ENCODE measurements at places on chromosomes 7 and 10.

DNA sequence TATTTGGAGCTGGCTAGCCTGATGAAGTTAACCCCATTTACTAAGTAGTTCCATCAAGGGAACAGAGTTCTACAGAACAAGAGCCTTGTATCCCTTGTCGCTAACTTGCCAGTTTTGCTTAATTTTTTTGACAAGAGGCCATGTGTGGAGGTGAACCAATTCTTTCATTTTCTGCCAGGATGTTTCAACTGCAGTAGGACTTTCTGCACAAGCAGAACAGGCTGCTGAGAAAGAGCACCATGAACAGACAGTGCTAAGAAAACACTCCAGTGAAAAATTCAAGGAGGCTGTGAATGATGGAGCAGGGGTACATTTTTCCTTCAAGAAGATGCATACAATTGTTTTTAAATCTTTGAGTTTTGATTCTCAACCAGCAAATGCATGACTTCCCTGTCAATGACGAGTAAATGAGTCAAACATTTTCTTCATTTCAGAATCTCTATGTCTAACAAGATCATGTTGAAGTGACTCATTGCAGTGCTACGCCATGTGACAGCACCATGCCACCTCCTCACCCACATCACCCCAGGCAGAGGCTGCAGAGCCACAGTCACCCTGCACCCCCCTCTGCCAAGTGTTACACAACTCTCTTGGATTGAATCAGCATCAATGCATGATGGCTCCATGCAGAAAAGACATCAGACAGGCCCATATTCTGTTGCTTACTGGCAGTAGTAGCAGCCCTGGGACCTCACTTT lies 193.1 kb downstream of the COBL start:
- no peak for DNase-seq

- DNase-seq = no peak
Observed at GRCh38 chr7:69749372-69749979, 151.2 kb downstream of the AUTS2 start.

- DNase-seq = no peak
Observed at GRCh38 chr7:41999736-42000283, 237.2 kb downstream of the GLI3 start.

DNA sequence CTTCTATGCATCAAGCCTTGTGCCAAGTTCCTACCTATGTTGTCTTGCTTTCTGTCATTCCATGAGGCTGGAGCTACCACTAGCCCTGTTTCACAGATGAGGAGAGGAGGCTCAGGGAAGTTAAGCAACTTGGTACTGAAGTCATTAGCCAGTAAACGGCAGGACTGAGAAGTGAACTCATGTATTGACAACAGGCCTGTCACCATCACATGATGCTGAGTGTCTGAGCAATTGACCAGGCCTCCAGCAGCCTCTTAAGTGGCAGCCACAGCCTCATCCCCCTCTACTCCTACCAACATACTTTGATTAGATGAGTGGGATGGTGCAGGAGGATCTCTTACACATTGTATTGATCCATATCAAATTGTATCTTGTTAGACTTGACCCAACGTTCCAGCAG lies 317.6 kb downstream of the GRID1 start:
- DNase-seq = no peak

DNA sequence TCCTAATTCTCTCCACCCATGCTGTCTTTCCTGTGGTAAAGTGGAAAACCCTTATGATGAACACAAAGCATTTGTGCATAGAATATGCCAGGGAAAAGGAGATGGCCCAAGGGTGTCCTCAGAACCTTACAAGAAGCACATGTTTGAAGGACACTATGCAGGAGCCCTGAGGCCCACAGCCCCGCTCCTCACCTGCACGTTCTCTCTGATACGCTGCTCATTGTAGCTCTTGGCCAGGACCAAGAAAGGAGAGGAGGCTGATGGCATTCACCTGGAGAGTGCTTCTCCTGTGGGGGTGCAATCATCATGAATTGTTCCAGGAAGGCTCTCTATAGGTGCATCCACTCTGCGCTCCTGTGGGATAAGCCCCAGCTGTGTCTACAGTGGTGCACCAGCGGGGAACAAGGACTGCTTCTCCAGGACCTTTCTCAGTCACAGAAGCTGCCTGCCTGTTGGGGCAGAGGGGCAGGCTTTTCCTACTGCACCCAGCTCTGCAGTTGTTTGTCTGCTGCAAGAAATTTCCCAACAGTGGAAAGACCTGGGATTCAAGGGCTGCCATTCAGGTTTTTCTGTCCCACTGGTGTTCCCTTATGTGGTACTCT lies 19.9 kb downstream of the AKR1C2 start:
- DNase-seq = no peak

DNA sequence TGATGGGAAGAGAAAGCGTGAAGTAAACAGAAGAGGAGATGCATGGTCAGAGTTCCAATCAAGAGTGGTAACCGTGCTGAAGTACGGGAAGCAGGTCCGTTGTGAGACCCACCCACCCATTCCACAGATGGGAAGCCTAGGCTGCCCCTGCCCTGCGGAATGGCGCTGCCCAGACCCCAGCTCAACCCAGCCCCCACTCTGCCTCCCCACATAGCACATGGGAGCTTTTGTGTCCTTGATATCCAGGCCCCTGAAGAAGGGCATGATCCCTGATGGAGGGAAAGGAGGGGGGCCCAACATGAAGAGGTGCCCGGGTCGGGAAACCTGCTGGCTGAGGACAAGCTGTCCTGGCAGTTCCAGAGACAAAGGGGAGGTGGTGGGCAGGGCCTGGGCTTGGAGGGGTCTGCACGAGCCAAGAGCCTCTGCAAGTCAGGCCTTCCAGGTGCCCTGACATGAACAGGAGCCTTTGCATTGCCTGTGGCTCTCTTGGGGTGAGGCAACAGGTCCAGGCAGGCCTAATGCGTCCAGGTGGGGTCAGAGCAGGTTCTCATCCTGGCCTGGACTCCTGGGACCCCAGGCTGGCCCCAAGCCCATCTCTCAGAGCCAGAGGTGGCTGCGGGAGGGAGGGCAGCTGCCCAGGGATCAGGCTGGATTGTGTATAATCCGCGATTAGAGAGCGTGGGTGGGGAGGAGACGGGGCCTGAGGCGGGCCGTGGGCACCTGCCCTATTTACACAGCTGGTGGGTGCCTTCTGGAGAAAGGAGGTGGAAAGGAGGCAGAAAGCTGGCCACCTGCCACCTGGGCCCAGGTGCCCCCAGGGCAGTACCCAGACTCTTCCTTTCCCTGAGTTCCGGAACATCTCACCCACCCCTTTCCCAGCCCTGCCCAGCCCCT lies 23.5 kb downstream of the YKT6 start:
- DNase-seq = no peak

DNA sequence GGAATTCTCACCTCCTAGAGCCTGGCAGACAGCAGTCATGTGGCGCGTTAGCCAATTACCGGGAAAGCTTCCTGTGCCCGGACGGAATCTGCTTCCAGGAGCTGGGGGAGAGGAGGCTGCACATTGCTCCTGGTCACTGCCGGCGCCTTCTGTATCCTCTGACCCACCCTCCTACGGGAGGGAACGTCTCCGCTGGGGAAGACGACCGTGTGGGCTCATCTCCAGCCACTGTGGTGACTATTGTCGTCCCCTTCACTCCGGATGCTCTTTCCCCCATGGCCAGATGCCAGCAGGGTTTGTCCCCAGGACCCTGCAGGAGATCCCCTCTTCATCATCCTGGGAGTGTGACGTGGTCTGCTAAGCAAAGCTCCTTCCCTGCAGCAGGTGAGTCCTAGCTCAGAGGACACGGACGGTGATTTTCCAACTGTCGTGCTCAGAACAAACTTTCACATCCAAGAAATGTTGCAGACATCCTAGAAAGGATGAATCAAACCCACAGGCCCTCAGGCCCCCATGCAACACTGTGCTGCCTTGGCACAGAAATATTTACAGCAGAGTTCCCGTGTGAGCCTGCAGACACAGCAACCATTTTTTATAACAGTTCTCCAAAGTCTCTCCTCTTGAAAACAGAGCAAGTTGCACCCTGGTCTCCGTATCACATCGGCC lies 29.6 kb upstream of the FAM20C start:
- DNase-seq = no peak

GRCh38 chr10:59654007-59654406 lies 55.6 kb downstream of the SLC16A9 start:
- DNase-seq = no peak

GRCh38 chr10:92239600-92240288 lies 51.1 kb downstream of the CPEB3 start:
- peak; percentile 61 for DNase-seq

All from activated T-cell treated with anti-CD3 and anti-CD28 coated beads, Interleukin-2, amount 50 U/mL, for 1 hour (primary cell).